Smooth muscle cell of the umbilical artery (primary cell): ENCODE measurements at places on chromosomes 11 and 22. TPM values are rescaled to one million over a fixed set of nuclear protein-coding genes. Genes with fewer than 3 reads are reported as not detected.

BATF2 gene
- under 0.01 and 0.51 TPM in 2 replicates for total RNA-seq

C11orf86 gene
- total RNA-seq: 0.30 TPM in 1 of 2 replicates, not detected in the other

DGCR2 gene
- total RNA-seq: 45.7 and 54.4 TPM in 2 replicates

IGLL1 gene
- not detected in 2 replicates for total RNA-seq

SLC37A2 gene
- 0.30 and 0.88 TPM in 2 replicates for total RNA-seq

ANKK1 gene
- total RNA-seq: not detected in 2 replicates

PVALB gene
- not detected in 2 replicates for total RNA-seq
